ENCODE measurements at places on chromosomes 2 and 18.

GRCh38 chr18:41096504-41096903 lies 858.5 kb upstream of the PIK3C3 start:
- no peak for DNase-seq

DNA sequence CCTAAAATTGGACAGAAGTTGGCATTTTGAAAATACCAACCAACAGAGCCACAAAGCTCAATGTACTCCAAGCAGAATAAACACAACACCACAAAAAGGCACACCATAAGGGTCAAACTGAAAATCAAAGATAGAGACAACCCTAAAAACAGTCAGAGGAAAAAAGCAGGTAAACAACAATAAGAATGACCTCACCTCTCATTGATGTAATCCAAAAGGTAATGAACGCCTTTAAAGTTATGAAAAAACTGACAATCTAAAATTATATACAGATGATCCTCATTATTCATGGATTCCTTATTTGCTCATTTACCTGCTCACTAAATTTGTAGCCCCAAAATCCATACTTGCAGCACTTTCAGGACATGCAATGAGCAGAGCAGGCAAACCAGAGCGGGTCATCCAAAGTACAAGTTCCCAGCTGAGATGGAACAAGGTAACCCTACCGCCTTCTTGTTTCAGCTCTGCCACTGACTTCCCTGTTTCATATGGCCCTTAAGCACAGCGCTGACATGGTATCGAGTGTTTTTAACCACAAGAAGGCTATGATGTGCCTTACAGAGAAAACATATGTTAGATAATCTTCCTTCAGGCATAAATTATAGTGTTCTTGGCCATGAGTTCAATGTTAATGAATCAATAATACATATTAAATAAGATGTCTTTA lies 17.0 kb downstream of the RTN4 start:
- DNase-seq = no peak

DNA sequence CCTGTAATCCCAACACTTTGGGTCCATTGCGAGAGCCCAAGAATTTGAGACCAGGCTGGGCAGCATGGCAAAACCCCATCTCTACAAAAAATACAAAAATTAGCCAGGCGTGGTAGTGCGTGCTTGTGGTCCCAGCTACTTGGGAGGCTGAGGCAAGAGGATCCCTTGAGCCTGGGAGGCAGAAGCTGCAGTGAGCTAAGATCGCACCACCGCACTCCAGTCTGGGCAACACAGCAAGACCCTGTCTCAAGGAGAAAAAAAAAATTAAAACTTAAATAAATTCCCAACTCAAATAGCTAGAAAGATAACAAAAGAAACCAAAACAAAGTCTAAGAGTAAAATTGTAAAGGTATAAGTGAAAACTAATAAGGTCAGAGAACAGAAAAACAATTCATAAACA lies 6.2 kb downstream of the ASXL2 start:
- no peak for DNase-seq

DNA sequence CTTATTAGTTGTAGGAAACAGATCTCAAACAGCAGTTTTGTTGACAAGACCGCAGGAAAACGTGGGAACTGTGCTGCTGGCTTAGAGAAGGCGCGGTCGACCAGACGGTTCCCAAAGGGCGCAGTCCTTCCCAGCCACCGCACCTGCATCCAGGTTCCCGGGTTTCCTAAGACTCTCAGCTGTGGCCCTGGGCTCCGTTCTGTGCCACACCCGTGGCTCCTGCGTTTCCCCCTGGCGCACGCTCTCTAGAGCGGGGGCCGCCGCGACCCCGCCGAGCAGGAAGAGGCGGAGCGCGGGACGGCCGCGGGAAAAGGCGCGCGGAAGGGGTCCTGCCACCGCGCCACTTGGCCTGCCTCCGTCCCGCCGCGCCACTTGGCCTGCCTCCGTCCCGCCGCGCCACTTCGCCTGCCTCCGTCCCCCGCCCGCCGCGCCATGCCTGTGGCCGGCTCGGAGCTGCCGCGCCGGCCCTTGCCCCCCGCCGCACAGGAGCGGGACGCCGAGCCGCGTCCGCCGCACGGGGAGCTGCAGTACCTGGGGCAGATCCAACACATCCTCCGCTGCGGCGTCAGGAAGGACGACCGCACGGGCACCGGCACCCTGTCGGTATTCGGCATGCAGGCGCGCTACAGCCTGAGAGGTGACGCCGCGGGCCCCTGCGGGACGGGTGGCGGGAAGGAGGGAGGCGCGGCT lies at the start of gene TYMS:
Gene TYMS, plus strand, starts transcription at position 343 of the 690 bp plus-strand sequence. Its CDS starts 90 bp downstream, at position 433.
- peak; percentile 37 for DNase-seq

- no peak for DNase-seq
Measured at GRCh38 chr2:71455741-71456569, 2.6 kb downstream of the DYSF start.

DNA sequence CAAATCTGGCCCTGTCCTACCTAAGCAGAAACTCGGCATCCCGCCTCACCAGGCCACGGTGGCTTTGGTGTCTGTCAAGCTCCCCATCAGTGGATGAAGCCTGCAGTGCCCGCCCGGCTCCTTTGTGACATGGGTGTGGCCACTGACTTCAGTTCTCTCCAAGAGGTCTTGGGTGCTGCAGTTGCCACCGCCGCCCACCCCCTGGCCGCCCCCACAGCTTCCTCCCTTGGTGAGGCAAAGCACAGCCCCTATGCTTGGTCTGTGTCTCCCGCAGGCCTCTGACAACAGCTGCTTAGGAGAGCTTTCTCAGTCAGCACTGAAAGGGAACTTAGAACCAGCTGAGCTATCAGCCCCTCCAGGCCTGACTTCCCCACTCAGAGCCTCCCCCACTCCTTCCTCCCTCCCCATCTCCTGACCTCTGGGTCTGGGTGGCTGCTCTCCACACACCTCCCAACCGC lies 22.9 kb upstream of the GPR55 start:
- DNase-seq = no peak

DNA sequence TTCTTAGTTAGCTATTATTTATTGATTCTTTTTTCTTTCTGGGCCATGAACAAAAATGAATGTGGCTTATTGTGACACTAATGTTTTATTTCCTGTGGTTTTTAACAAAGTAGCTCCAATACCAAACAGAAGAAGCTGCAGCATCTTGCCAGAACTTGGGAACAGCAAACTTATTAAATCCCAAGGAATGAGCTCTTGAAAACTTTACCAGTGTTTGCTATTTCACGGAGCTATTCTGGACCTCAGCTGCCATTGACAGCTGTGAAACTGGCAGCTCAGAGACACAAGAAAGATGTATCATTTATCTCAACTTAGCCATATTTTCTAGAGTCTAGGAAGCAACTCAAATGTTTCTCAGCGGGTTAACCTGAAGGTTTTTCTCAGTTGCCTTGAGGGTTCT lies 91.0 kb upstream of the NEUROD1 start:
- no peak for DNase-seq

- no peak for DNase-seq
Measured at GRCh38 chr2:69385443-69386151, 1.4 kb downstream of the GFPT1 start.

- no peak for DNase-seq
Measured at GRCh38 chr2:100623033-100623715, 60.4 kb downstream of the PDCL3 start.

DNA sequence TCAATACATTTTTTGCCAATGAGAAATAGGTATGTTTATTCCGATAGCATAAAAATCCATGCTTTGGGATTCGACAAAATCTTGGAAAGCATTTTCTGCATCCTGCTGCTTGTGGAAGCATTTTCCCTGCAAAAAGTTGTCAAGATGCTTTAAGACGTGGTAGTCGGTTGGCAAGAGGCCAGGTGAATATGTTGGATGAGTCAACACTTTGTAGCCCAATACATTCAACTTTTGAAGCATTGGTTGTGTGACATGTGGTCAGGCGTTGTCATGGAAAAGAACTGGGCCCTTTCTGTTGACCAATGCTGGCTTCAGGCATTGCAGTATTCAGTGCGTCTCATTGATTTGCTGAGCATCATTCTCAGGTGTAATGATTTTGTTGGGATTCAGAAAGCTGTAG lies 764.5 kb downstream of the TRIB2 start:
- no peak for DNase-seq

DNA sequence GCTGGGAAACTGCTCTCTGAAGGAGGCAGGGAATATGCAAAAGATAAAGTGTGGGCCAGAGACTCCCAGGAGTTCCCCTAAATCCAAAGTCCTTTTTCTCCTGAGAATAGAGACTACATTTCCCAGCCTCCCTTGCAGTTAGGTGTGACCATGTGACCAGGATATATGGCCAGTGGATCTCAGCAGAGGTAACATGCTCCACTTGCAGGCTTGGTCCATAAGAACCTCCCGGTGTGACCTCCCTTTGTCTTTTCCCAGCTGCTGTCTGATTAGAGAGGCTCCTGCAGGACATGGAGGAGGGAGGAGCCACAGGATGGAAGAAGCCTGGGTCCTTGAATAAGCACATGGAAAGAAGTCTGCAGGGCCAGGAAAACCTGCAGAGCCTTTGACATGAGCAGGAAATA lies 76.2 kb downstream of the TGFA start:
- DNase-seq = no peak

DNA sequence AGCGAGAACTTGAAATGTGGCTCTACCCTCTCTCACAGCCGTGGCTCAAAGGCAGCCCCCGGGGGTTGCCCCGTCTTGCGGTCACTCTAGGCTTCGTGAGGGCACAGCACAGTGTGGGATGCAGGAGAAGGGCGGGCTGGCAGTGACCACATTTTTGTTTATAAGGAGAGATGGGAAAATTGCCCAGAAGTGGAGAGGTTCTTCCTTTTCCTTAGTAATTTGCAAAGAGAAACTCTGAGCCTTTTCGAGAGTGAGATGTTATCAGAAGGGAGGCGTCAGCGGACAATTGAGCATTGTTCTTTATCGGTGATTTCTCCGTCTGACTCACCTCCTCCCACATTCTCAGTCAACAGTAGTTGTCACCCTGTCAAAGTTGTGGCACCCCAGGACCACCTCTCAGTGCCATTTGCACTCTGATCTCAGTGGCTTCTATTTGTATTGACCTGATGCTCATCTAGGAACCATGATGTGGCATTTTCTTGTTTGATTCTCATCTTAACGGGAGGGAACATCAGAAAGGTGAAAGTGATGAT lies 89.6 kb downstream of the ACAA2 start:
- DNase-seq = peak; percentile 13

GRCh38 chr2:65916785-65917295 lies 484.4 kb upstream of the SPRED2 start:
- no peak for DNase-seq

DNA sequence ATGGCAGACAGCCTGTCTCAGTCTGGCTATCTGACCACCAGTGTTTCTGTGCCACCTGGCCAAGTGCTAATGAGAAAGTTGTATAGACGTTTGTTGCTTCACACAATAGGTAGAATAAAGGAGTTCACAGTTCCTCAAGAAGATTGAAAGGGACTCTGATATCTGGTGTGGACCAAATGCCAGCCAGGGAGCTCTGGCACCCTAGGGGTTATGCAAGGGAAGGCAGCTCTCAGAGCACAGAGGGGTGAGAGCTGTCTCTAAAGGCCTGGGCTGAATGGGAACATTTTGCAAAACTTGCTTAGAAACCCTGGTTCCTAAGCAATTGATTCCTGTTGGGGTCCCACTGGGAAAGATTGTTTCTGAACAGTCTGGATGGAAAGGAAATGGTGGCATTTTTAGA lies 553.8 kb downstream of the EPHA4 start:
- DNase-seq = no peak

GRCh38 chr2:85577386-85578242 lies at the start of gene VAMP8:
Gene VAMP8, plus strand, starts transcription at chr2:85577586. Its CDS starts 61 bp downstream, at chr2:85577647.
- DNase-seq = peak; percentile 71

- no peak for DNase-seq
Measured at GRCh38 chr18:48792141-48792540, 158.6 kb downstream of the SMAD7 start.

- DNase-seq = no peak
Measured at GRCh38 chr2:14690926-14691325, 58.4 kb downstream of the LRATD1 start.

DNA sequence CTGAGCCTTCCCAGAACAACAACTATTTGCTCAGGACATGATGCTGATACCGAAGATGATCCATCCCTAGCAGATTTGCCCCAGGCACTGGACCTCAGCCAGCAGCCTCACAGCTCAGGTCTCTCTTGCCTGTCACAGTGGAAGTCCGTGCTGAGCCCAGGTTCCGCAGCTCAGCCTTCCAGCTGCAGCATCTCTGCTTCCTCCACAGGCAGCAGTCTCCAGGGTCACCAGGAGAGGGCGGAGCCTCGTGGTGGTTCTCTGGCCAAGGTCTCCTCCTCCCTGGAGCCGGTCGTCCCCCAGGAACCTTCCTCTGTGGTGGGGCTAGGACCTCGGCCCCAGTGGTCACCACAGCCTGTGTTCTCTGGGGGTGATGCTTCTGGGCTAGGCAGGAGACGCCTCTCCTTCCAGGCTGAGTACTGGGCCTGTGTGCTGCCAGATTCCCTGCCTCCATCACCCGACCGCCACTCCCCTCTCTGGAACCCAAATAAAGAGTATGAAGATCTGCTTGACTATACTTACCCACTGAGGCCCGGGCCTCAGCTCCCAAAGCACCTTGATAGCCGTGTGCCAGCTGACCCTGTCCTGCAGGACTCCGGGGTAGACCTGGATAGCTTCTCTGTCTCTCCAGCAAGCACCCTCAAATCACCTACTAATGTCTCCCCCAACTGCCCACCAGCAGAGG lies 15.4 kb downstream of the CEP68 start:
- no peak for DNase-seq

DNA sequence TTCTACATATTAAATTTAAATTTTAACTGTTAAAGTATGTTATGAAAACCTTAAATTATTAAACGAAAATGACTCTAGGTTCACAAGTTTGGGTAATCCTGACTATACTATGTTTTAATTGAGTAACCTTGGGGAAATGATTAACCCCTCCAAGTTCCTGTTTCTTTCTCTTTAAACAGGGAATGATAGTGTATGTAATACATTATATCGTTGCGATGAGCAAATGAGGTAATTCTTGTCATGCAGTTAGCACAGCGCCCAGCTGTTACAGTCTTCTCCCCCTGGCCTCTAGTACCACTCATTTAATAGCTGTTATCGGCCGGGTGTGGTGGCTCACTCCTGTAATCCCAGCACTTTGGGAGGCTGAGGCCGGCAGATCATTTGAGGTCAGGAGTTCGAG lies 80.4 kb downstream of the MTA3 start:
- no peak for DNase-seq

- DNase-seq = peak; percentile 35
Measured at GRCh38 chr18:58045242-58046092, 1.4 kb downstream of the NEDD4L start.

Measured in stimulated activated CD4-positive, alpha-beta T cell treated with anti-CD3 and anti-CD28 coated beads, Interleukin-2, amount 100 ng/mL, for 24 hours (primary cell).